Brain pericyte (primary cell): ENCODE measurements at places on chromosomes 7 and 10.

DNA sequence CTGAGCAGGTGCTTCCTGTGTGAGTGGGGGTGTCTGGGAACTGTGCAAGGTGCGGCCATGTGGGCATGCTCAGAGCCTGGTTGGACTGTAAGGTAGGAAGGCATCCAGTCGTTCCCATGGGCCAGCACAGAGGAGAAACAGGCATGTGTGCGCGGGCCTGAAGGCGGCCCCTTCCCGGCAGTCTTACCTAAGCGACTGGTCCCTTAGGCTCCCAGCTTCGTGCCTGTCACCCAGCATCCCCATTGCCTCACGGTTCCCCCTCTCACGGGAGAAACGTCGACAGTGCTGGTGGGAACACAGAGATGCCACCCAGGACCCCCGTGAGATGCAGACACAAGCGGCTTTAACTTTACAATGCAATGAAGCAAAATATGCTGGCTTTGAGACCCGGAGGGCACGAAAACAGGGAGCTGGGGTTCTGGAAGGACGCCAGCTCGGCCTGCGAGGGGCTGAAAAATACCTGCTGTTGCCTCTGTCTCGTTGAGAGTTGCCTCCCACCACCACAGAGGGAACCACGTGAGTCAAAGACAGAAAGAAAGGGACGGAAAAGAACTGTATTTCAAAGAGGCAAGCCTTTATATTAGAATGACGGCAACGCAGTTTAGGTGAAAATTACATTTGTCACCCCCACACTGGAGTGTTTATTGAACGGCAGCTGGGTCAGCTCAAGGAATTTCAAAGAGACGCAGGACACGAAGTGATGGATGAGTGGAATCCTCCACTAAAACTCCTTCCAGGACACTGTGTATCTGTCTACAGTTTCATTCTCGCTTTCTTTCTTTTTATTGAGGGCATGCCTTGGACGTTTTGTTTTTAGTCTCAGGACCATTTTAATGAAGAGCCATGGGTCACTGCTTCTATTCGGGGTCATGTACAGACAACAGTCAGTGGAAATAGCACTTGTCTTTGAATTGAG lies 128.4 kb downstream of the DNAJB6 start:
- no peak for DNase-seq

DNA sequence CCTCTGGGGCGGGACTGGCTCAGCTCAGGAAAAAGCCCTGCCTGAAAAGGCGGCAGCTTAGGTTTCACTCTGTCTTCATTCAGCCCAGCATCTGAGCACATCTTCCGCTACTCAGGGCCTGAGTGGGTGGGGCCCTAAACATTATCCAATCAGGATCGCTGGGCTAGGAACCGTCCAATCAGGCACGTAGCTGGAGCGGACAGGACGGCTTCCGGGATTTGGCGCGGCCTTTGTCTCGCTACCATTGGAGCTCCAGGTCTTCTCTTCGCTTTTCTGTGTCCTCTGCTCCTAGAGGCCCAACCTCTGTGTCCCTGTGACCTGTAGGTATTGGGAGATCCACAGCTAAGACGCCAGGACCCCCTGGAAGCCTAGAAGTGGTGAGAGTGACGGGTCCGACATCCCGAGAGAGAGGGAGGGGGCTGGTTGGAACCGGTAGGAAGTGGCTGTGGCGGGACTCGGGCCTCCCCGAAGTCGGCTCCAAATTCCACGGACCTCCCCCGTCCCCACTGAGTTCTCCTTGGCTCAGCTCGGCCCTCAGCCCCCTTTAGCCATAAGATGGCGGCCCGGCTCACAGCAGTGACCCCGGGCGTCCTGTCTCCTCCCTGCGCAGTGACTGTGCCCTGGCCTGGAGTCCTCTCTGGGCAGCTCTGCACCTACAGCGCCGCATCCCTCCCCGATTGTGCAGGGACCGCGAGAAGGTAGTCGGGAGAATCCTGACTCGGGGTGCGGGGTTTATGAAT lies 99.1 kb downstream of the ZNF680 start:
- DNase-seq = no peak

- no peak for DNase-seq
Measured at GRCh38 chr10:44960482-44961229, 1.1 kb downstream of the RASSF4 start.

- no peak for DNase-seq
Measured at GRCh38 chr7:107269790-107270189, 101.0 kb downstream of the HBP1 start.

GRCh38 chr7:158029509-158029908 lies 558.1 kb downstream of the PTPRN2 start:
- no peak for DNase-seq

DNA sequence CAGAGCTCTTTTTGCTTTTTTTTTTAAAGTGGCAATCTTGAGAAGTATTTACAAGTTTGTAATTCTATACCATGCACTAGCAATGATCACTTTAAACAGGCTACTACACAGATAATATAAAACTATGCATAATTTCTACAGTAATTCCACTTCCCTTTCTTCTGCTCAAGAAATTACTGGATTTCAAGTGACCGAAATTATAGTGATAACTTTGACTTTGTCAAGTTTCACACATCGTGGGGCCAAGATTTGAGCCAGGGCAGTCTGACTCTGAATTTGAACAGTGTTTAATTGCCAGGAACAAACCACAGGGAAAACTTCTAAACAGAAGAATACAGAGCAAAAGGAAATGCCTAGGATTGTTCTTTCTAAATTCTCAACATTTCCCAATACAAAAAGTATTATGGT lies 288.3 kb upstream of the MKLN1 start:
- no peak for DNase-seq

- DNase-seq = no peak
Measured at GRCh38 chr10:25934621-25935139, 651 bp downstream of the MYO3A start.

GRCh38 chr7:17622451-17622850 lies 317.8 kb downstream of the SNX13 start:
- no peak for DNase-seq

DNA sequence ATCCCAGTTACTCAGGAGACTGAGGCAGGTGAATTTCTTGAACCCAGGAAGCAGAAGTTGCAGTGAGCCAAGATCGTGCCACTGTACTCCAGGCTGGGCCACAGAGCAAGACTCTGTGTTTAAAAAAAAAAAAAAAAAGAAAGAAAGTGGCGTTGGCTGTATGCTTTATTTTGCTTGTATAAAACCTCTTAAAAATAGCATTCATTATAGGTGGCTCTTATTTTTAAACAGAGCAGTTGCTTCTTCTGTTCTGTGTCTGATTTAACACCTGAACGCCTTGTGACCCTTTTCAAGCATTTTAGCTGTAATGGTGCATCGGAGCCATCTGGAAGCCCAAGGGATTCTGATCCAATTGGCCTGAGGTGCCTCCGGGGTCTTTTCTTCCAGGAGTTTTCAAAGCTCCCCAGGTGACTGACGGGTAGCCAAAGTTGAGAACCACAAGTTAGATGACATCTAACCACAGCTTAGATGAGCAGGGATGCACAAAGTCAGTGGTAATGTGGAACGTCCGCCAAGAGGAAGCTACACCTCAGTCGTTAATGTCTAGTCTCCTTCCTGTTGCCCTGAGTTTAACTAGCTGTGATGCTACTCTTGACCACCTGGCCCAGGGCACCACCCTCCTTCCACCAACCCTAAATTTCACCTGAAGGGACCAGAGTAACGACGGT lies 274.6 kb upstream of the KLF6 start:
- DNase-seq = no peak

- DNase-seq = no peak
Measured at GRCh38 chr10:60541451-60541850, 151.8 kb upstream of the ANK3 start.

DNA sequence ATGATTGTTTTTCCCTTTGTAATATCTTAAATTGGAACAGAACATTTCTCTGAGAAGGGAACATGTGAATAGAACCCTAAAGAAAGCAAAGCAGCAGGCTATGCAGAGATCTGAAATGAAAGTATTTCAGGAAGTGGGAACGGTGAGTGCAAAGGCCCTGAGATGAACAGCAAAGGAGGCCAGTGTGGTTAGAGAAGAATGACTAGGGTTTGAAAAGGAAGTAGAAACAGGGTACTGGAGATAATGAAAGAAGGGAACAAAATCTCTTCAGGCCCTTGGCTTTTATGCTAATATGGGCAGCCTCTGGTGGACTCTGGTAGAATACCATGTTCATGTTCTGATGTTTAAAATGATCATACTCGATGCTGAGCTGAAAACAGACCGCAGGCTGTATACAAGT lies 22.2 kb downstream of the ARHGAP21 start:
- DNase-seq = no peak

GRCh38 chr7:42913591-42913990 lies 1.7 kb upstream of the C7orf25 start:
- no peak for DNase-seq

DNA sequence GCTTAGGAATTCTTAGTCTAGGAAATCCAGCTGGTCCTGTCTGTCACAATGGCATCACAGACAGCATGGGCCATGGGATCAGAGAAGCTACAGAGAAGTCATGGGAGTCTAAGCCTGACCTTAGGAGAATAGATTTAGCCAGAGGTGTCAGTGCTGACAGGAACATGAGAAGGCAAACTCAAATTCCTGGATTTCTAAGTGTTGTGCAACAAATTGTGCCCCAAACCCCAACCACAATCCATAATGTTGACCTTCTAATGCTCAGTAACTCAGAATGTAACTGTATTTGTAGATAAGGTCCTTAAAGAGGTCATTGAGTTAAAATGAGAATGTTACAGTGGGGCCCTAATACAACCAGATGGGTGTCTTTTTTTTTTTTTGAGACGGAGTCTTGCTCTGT lies 95.9 kb upstream of the RHOBTB1 start:
- no peak for DNase-seq

DNA sequence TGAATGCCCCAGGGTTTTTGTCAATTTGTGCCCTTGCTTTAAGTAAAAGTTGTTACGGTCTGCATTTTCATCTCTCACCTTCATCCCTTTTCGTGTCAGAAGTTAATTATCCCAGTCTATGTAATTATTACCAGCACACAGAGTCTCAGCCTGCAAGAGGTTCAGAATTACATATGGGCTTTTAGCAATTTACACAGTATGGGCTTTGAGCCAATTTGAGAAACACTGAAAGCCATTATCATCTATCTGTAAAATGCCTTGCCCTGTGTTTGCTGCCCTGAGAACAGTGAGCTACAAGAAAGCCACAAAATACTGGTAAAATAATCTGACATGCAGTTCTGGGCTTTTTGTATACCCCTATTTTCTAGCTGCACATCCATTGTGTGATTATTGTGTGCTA lies 125.6 kb upstream of the STEAP4 start:
- DNase-seq = no peak

DNA sequence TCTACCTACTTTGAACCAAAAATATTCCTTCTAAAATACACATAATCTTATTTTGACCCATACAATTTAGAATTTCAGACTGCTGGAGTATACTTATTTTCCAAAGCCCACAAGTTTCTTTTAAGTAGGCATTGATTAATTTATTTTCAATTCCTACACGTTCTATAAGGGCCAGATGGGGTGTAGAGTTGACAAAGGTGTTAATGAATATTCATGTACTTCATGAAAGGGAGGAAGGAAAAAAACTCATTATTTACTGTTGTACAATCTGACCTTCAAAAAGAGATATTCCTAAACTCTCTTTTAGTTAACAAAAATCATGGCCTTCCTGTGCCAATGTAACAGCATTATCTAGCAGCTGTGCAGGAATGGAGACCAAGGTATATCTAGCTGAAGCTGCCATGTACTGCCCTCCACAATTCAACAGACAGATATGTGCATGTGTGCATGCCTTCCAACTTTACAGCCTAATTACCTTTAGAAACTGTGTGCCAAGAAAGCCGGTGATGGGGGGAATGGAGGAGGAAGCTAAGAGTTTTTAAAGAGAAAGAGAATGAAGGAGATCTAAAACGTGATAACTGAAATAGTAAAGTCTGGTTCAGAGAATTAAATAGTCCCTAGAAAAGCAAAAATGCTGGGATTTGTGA lies 108.9 kb downstream of the UPF2 start:
- no peak for DNase-seq

GRCh38 chr7:139743967-139744767 lies 33.6 kb downstream of the HIPK2 start:
- no peak for DNase-seq

GRCh38 chr10:125722811-125723210 lies 3.3 kb downstream of the EDRF1 start:
- no peak for DNase-seq

- no peak for DNase-seq
Measured at GRCh38 chr10:11532306-11532705, 79.1 kb downstream of the USP6NL start.

DNA sequence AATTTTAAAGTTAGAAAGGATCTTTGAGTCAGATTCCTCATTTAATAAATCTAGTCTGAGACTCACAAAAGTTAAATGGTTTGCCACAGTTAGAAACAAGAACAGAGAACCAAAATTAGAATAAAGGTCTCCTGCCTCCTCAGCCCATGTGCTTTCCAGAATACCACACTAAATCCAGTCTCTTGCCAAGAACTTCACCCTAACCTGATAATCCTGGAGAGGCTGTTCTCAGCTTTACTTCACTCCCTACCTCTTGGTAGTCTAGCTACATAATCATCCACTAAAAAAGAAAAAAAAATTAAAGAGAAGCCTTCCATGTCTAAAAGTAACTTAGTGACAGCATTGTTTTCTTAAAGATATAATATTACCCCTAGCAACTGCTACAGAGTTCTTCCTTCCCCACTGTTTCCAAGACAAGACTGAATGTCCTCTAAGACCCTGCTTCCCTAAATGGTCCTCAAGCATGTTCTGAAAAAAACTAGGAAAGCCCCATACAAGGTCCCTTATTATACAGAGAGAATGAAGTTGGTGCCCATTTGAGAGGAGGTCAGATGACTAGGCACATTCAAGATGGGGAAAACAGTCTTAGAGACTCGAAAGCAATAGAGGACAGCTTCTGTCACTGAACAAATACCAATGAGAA lies 56.8 kb downstream of the ZNF438 start:
- no peak for DNase-seq

- no peak for DNase-seq
Measured at GRCh38 chr7:141144921-141145629, 71.2 kb downstream of the TMEM178B start.

GRCh38 chr7:57370739-57371098 lies 79.3 kb upstream of the ZNF716 start:
- DNase-seq = no peak

- DNase-seq = no peak
Measured at GRCh38 chr7:91557789-91558404, 293.7 kb downstream of the FZD1 start.

GRCh38 chr7:152313217-152313616 lies 122.6 kb downstream of the KMT2C start:
- DNase-seq = no peak

GRCh38 chr7:124257638-124258308 lies 224.9 kb upstream of the TMEM229A start:
- DNase-seq = no peak

DNA sequence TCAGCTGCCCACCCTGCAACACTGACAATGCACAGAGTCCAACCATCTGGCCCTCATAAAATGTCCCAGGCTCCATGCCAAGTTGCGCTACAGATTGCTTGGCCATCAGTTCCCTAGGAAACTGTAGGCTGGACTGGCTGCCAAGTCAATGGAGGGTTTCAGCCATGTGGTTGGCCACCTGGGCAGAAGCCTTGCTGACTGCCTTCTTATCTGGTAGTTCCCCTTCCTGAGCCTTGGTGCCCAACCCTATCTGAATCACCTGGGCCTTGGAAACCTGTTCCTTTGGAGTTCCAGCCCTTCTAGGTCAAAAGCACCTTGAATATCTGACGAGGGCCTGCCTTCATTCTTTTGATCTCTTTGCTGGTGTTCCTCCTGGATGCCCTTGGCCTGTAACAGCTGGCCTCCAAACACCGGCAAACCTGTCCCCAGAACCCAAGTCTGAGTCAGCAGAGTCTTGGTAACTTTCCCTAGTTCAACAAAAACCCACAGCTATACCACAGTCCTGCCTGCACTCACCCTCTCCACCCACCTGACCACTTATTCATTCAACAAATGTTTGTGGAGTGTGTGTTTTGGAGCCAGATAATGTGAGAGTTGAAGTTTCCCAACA lies 37.4 kb upstream of the KDM7A start:
- no peak for DNase-seq
